ENCODE measurements at places on chromosomes 7 and 10.

- no peak for DNase-seq
Observed at GRCh38 chr7:107208563-107208962, 39.8 kb downstream of the HBP1 start.

DNA sequence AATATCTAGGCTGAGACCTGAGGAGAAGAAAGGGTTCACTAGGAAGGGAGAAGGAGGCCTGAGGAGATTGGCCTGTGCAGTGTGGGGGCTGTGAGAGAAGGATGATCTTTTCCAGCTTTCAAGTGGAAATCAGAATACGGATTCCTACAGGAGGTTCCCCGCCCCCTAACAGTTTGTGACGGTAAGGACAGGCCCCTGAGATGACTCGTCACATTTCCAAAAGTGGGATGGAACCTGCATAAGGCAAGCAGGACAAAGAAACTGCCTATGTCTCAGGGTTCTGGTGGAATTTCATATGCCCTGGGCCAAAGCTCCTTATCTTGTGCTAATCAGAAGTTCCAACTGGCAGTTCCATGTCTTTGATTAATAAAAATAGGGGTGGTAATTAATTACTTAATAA is 275.6 kb downstream of the SNX10 start:
- no peak for DNase-seq

DNA sequence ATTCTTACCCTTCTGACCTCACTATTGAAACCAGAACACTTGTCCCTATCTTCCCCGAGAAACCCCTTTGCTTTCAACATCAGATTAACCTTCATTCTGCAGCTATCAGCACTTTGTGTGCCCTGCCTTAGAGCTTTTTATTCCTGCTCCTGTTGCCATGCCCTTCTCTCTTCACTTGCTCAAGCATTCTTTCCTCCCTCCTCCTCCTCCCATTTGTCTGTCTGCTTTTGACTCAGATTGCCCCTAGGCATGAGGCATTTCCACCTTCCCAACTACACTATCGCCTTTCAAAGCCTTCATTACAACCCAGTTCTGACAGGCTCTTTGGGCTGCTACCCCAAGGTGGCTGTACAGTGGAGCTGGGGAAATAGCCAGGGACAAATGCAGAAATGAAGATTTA is 143.3 kb downstream of the SLC25A13 start:
- DNase-seq, result no peak

GRCh38 chr7:43441231-43442130 is 141.4 kb upstream of the STK17A start:
- no peak for DNase-seq

- no peak for DNase-seq
Observed at GRCh38 chr10:42654419-42654818, 16.0 kb upstream of the ZNF33B start.

GRCh38 chr7:126856691-126857291 is 395.9 kb downstream of the GRM8 start:
- DNase-seq, result no peak

GRCh38 chr10:132602614-132603013 is 65.0 kb downstream of the INPP5A start:
- DNase-seq, result no peak

DNA sequence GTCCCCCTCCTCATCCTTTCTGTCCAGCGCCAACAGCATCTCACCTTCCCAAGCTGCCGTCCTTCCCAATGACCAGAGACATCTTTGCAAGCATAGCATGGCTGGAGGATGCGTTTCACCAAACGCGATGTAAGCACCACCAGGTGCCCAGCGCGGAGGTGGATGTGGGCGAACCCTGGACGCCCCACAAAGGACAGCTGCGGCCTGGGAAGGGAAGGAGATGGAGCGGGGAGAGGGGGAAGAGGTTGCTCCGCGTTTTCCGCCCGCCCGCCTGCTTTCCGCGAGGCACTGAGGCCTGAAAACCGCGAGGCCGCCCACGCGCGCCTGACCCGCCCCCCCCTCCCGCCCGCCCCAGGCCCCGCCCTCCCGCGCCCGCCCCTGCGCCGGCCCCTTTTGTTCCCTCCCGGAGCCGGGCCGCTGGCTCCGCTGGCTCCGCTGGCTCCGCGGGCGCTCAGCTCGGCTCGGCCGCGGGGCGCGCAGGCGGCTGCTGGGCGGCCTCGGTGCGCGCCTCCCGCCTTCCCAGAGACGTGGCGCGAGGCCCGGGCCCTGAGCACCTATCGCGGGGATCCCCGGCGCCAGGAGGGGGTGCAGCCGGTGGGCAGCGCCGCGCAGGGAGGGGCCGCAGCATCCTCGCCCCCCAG is at the start of gene CLIP2:
CLIP2 (plus strand) TSS at position 390 of the 641 bp plus-strand sequence. CDS start 28,140 bp downstream, outside the sequence.
- peak; percentile 61 for DNase-seq

DNA sequence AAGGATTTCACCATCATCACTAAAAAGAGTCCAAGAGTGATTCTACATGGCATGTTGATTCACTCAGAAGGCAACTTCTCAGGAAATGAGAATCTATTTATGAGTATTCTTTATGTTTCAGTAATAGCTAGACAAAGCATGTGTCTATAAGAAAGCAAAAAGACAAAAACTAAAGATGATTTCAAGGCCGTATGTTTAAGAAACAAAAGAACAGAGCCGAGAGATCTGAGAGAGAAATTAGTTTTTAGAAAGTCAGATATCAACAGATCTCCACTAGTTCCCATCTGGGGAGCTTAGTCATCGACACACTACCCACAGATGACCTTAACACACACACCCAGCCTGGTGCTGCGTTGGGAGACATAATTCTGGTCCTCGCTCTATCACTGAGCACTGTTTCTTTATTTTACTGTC is 21.0 kb downstream of the PIP4K2A start:
- DNase-seq, result no peak

- DNase-seq, result no peak
Observed at GRCh38 chr7:87113077-87113476, 39.2 kb upstream of the DMTF1 start.

DNA sequence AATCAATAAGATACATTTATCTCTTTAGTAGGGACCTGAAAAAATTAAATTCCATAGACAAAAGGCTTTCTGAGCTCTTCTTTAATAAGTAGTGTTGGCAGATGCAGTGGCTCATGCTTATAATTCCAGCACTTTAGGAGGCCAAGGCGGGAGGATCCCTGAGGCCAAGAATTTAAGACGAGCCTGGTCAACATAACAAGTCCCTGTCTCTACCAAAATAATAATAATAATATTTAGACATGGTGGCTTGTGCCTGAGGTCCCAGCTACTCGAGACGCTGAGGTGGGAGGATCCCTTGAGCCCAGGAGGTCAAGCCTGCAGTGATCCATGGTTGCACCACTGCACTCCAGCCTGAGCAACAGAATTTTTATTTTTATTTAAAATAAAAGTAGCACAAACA is 280.8 kb downstream of the ADK start:
- no peak for DNase-seq

DNA sequence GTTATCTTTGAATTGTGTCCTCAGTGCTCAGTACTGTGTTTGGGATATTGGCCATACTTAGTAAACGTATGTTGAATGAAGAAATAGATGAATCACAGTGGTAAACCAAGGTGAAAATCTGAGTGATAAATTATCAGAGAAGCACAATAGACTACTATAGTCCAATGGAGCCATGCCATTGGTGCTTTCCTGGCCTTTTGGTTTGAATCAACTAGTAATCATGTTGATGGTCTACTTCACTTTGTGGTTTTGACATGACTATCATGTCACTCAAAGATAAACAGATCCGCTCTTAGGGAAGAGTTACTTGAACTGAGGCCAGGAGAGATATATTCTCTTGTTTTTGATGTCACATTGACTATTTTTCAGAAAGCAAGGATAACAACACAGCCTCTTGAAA is 86.1 kb upstream of the IGFBP3 start:
- no peak for DNase-seq

DNA sequence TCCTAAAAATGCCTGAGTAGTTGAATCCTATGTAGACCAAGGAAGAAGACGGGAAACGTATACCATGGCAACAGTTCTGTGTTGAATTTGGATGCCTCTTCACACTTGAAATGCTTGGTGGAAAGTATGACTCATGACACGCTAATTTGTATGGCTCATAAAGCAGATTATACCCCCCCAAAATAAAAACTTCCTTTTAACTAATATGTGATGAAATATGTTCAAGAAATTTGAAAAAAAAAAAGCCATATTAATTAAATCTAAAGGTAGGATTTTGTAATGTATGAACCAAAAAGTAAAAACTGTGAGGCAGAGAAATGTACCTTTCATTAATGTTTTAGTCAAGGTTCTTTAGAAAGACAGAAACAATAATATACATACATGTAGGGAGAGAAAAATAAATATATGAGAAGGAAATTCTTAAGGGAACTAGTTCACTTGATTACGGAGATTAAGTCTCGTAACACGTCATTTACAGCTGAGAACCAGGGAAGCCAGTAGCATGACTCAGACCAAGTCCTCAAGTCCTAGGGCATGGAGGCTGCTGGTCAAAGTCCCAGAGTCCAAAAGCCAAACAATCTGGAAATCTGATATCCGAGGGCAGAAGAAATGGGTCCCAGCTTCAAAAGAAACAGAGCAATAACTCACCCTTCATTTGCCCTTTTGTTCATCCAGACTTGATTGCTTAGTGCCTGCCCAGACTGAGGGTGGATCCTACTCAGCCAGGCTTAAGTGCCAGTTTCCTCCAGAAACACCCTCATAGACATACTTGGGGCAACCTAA is 485.1 kb downstream of the SEMA3D start:
- no peak for DNase-seq

- no peak for DNase-seq
Observed at GRCh38 chr10:34905200-34905927, 90.3 kb upstream of the PARD3 start.

- no peak for DNase-seq
Observed at GRCh38 chr7:137975221-137975620, 26.7 kb downstream of the CREB3L2 start.

- no peak for DNase-seq
Observed at GRCh38 chr7:155263581-155264143, 34.0 kb upstream of the INSIG1 start.

- DNase-seq, result no peak
Observed at GRCh38 chr10:11197266-11197712, 179.6 kb downstream of the CELF2 start.

DNA sequence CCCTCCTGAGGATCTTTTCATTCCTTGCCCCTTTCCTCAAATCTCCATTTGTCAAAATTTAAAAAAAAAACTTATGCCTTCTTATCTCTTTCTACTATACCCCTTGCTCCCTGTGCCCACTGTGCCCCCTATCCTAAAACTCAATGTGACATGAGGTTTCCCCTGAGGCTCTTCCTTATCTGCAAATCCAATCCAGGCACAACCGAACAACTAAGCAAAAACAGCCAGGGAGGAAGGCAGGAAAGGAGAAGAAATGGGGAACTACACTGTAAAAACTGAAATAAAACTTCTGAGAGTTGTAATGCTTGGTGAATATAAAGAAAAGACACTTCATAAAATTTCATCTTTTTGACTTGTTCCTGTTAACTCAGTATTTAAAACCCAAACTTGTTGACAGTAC is 54.2 kb downstream of the CRPPA start:
- DNase-seq, result no peak

- no peak for DNase-seq
Observed at GRCh38 chr7:109984729-109985128, 1106.2 kb upstream of the LRRN3 start.

- no peak for DNase-seq
Observed at GRCh38 chr10:75165684-75166622, 44.6 kb upstream of the VDAC2 start.

DNA sequence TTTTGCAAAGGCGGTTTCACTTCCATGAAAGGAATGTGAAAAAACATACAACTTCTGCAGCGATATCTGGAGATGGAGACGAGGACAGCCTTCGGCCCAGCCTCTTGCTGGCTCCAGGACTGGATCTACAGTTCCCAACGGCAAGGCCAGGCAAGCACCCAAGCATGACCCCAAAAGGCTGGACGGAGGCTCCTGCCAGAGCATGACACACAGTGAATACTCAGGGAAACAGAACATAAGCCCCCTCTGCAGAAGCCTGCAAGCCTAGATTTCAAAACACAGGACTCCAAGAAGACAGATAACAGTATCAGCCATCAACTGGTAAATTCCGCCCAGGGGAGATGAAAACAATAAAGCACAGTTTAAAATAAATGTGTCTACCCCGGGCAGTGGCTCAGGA is 3.3 kb upstream of the LRRC27 start:
- no peak for DNase-seq

- no peak for DNase-seq
Observed at GRCh38 chr10:99685597-99685967, 26.3 kb downstream of the ENTPD7 start.

DNA sequence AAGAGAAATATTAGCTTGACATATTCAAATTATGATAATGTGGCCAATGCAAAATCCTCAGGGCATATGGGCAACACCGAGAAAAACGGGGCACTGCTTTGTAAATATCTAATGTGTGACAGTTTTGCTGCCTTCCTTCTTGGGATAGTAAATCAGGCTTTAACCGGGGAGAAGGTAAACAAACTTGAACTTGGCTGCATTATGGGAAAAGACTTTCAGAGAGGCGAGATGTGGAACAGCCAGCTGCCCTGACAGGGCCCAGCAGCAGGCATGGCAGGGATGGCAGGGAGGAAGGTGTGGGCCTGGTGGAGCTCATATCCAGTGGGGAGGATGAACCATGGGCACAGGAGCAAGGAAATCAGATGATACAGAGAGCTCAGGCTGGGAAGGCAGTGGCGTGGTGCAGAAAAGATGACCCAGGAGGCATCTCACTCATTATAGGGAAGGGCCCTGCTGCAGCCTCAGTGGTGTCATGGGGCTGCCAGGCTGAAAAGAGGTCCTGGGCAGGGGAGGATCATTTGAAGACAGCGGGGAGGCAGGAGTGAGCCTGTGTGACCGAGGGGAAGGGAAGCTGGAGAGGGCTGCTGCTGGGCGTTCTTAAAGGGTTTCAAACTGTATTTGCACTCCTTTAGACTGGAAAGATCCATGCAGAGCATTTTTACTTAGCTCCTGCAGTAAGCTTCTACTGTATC is 26.7 kb downstream of the CXCL12 start:
- no peak for DNase-seq

GRCh38 chr7:23106823-23107663 is 1.5 kb downstream of the KLHL7 start:
- no peak for DNase-seq
